ENCODE measurements at places on chromosomes 5 and 9. TPM values are rescaled to one million over a fixed set of nuclear protein-coding genes. Genes with fewer than 3 reads are reported as not detected.

DNA sequence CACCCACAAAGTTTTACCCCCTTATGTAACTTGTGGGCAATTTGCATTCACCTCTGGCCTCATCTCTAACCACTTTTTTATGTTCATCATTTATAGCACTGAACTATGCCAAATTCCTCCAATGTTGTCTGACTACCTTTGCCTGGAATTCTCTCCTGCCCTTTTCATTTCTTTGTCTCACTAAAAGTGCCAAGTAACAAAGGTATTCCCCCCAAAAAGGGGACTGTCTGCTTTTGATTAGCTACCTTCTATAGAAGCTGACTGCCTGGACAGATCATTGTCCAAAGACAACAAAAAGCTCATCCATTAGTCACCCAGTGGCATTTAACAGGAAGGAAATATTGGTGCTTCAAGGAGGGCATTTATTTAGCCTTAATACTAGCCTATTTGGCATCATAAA, 189.9 kb upstream of the VCAN start:
- H3K27me3 ChIP-seq = no peaks in the 10 kb centered on the region
- DNase-seq = no peak
- no peak overlapping the region for H3K27ac ChIP-seq
- no peaks in the 10 kb centered on the region for H3K4me1 ChIP-seq

GRCh38 chr5:34544403-34544802, 111.7 kb upstream of the RAI14 start:
- no peak for DNase-seq
- H3K27ac ChIP-seq = no peak overlapping the region
- no peak overlapping the region for H3K4me3 ChIP-seq
- no peaks in the 10 kb centered on the region for H3K36me3 ChIP-seq
- H3K27me3 ChIP-seq = no peaks in the 10 kb centered on the region
- H3K4me1 ChIP-seq = no peaks in the 10 kb centered on the region

GRCh38 chr9:75239176-75239575, 150.9 kb downstream of the OSTF1 start:
- peak; percentile 16 for DNase-seq
- H3K4me3 ChIP-seq = no peak overlapping the region
- H3K36me3 ChIP-seq = no peaks in the 10 kb centered on the region
- no peaks in the 10 kb centered on the region for H3K27me3 ChIP-seq
- H3K27ac ChIP-seq = no peak overlapping the region

MAML1 gene
- 6.1 TPM for polyA plus RNA-seq

GRCh38 chr9:113533335-113534225, 70.1 kb downstream of the RGS3 start:
- no peak overlapping the region for H3K4me3 ChIP-seq
- H3K27ac ChIP-seq = no peak overlapping the region
- peaks cover 6% of the 10 kb centered on the region for H3K4me1 ChIP-seq
- peaks cover 46% of the 10 kb centered on the region for H3K36me3 ChIP-seq
- no peaks in the 10 kb centered on the region for H3K27me3 ChIP-seq

SUSD3 gene
- 3.4 TPM for polyA plus RNA-seq

- peaks cover 46% of the 10 kb centered on the region for H3K4me1 ChIP-seq
- peak overlapping the region; percentile 85 for H3K27ac ChIP-seq
- H3K27me3 ChIP-seq = no peaks in the 10 kb centered on the region
Observed at GRCh38 chr5:67002832-67003684, 193.5 kb downstream of the CD180 start.

- H3K4me1 ChIP-seq = no peaks in the 10 kb centered on the region
- no peak for DNase-seq
Observed at GRCh38 chr5:149940077-149940574, 4.5 kb downstream of the PDE6A start.

- H3K4me3 ChIP-seq = no peak overlapping the region
- H3K27ac ChIP-seq = no peak overlapping the region
- H3K4me1 ChIP-seq = peaks cover 45% of the 10 kb centered on the region
- DNase-seq = no peak
- H3K27me3 ChIP-seq = no peaks in the 10 kb centered on the region
Observed at GRCh38 chr5:38612851-38613250, 56.4 kb upstream of the LIFR start.

- no peaks in the 10 kb centered on the region for H3K27me3 ChIP-seq
- H3K36me3 ChIP-seq = no peaks in the 10 kb centered on the region
- H3K4me3 ChIP-seq = no peak overlapping the region
- no peaks in the 10 kb centered on the region for H3K4me1 ChIP-seq
- DNase-seq = no peak
Observed at GRCh38 chr5:113215401-113216060, 219.3 kb downstream of the TSSK1B start.

- no peak overlapping the region for H3K4me3 ChIP-seq
- peaks cover 19% of the 10 kb centered on the region for H3K4me1 ChIP-seq
- H3K36me3 ChIP-seq = no peaks in the 10 kb centered on the region
- H3K27me3 ChIP-seq = no peaks in the 10 kb centered on the region
- H3K27ac ChIP-seq = no peak overlapping the region
Observed at GRCh38 chr9:37293664-37294524, 128.6 kb upstream of the GRHPR start.

CDKN2A gene
- polyA plus RNA-seq = 3.2 TPM

DNA sequence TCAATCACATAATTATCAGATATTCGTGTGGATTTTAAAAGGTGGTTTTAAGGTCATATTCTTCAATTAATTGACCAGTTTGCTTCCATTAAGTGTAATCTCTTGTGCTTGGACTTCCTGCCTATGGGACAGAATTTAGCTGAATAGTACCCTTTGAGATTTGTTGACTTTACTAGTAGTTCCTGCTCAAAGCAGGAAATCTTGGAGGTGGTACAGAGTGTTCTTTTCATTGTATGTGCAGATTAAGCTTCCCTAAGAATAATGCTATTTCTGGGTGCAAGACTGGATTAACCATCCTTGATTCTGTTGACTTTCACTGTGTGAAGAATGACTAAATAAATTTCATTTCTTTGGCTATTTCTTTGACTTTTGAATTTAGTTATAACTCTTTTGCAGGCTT, 45.4 kb upstream of the ELL2 start:
- no peak overlapping the region for H3K4me3 ChIP-seq
- peaks cover 4% of the 10 kb centered on the region for H3K4me1 ChIP-seq
- H3K27ac ChIP-seq = peak overlapping the region; percentile 56

DNA sequence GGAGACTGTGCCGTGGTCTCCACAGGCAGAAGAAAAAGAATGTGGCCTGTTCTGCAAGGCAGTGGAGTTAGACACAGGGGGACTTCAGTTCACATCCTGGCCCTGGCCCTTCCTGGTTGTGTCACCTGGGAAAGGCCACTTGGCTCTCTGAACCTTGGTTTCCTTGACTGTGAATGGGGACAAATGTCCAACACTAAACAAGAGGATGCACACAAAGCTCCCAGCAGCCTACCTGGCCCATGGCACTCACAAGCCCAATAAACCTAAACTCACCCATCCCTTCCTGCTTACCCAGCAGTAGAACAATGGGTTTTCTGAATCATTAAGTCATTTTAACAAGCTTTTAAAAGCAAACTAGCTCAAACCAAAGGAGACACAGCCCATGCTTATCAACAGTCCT, 103.9 kb downstream of the FRMD3 start:
- H3K36me3 ChIP-seq = no peaks in the 10 kb centered on the region
- no peak overlapping the region for H3K27ac ChIP-seq

ARAP3 gene
- 4.3 TPM for polyA plus RNA-seq

GRCh38 chr9:113393281-113393680, 7.8 kb downstream of the ALAD start:
- H3K27ac ChIP-seq = no peak overlapping the region
- H3K4me1 ChIP-seq = peaks cover 39% of the 10 kb centered on the region
- H3K27me3 ChIP-seq = no peaks in the 10 kb centered on the region
- no peak overlapping the region for H3K4me3 ChIP-seq

GRCh38 chr9:34562135-34562745, 27.3 kb downstream of the CNTFR start:
- H3K27me3 ChIP-seq = no peaks in the 10 kb centered on the region
- no peak for DNase-seq
- no peaks in the 10 kb centered on the region for H3K36me3 ChIP-seq
- no peak overlapping the region for H3K4me3 ChIP-seq
- H3K4me1 ChIP-seq = peaks cover 27% of the 10 kb centered on the region
- H3K27ac ChIP-seq = no peak overlapping the region

ADGRV1 gene
- polyA plus RNA-seq = 2.6 TPM

GRCh38 chr9:91720751-91721705, 229.0 kb downstream of the ROR2 start:
- H3K4me3 ChIP-seq = no peak overlapping the region
- H3K27ac ChIP-seq = no peak overlapping the region
- no peak for DNase-seq
- H3K27me3 ChIP-seq = peaks cover 3% of the 10 kb centered on the region

GLRA1 gene
- not detected for polyA plus RNA-seq

GRCh38 chr9:121294866-121295661, 27.1 kb downstream of the GSN start:
- H3K27ac ChIP-seq = peak overlapping the region; percentile 87
- H3K4me1 ChIP-seq = peaks cover 69% of the 10 kb centered on the region
- H3K27me3 ChIP-seq = no peaks in the 10 kb centered on the region
- DNase-seq = peak; percentile 57

- H3K36me3 ChIP-seq = no peaks in the 10 kb centered on the region
- H3K4me3 ChIP-seq = no peak overlapping the region
- no peaks in the 10 kb centered on the region for H3K27me3 ChIP-seq
- peaks cover 25% of the 10 kb centered on the region for H3K4me1 ChIP-seq
- peak overlapping the region; percentile 42 for H3K27ac ChIP-seq
- DNase-seq = peak; percentile 63
Observed at GRCh38 chr5:157464519-157465171, 4.6 kb downstream of the NIPAL4 start.

CYLC2 gene
- polyA plus RNA-seq = not detected

DNA sequence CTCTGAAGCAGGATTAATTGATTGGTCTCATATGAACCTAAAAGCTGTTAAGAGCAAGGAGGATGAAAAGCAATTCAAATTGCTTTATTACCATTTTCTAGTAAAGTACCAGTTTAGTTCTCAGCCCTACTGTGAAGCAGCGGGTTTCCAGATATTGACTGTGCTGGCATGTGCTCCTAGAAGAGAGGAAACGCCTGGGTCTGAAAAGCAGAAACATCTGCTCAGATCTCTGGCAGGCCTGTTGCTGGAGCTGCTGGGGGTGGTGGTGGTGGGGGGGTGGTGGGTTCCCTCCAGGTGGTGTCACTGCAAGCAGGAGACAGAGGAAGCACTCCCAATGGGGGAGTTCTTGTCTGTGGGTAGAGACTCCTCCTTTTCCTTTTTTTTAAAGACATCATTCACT, 105.5 kb upstream of the ZNF462 start:
- no peaks in the 10 kb centered on the region for H3K4me1 ChIP-seq
- H3K36me3 ChIP-seq = no peaks in the 10 kb centered on the region
- no peak overlapping the region for H3K4me3 ChIP-seq
- H3K27ac ChIP-seq = no peak overlapping the region

INSYN2B gene
- not detected for polyA plus RNA-seq

DNA sequence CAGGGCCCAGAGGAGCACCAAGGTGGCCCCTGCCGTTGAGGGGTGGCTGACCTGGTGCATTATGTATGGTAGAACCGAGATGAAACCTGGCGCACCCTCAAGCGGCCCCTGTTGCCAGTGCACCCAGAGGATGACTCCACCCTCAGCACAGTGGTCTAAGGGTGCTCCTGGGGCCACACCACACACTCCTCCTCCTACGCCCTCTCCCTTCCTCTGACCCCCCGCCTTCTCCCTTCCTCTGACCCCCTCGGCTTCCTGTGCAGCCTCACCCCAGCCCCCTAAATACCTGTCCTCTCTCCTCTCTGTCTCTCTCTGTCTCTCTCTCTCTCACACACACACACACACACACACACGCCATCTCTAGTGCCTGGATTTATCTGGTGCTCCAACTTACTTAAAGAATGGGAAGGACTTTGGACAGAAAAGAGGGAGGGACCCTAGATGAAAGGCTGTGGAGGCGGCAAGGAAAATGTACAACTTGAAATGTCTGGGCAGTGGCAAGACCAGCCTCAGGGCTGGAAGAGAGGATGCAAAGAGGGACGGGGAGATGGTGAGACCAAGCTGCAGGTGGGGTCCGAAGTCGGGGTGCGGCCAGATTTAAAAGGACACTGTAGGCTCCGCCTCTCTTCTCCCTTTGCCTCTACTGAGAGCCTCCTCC, 18.2 kb upstream of the SLC30A5 start:
- no peaks in the 10 kb centered on the region for H3K36me3 ChIP-seq
- no peak overlapping the region for H3K4me3 ChIP-seq
- no peaks in the 10 kb centered on the region for H3K4me1 ChIP-seq
- H3K27me3 ChIP-seq = no peaks in the 10 kb centered on the region
- H3K27ac ChIP-seq = no peak overlapping the region

DNA sequence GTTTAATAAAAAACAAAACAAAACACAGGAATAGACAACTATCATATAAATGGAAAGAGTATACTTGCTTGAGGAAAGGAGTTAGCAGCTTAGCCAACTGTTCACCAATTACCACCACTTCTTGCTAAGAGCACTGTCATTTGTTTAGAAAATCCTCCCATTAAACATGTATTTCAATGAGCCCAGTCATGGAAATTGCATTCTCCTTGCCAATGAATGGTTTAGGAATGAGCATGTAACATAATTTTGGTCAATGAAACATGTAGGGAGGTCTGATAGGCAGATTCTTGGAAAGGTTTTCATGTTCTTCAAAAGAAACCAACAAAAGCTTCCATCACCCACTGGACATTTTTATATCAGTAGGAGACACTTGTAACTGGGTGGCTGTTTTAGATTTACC, 502.8 kb upstream of the PAPPA start:
- H3K27me3 ChIP-seq = no peaks in the 10 kb centered on the region
- H3K36me3 ChIP-seq = no peaks in the 10 kb centered on the region
- DNase-seq = no peak
- H3K4me3 ChIP-seq = no peak overlapping the region

GRCh38 chr5:88821161-88821560, 61.8 kb downstream of the MEF2C start:
- no peak overlapping the region for H3K27ac ChIP-seq
- H3K4me1 ChIP-seq = peaks cover 7% of the 10 kb centered on the region
- H3K4me3 ChIP-seq = no peak overlapping the region
- no peaks in the 10 kb centered on the region for H3K27me3 ChIP-seq

CAMK2A gene
- polyA plus RNA-seq = 0.13 TPM

DNA sequence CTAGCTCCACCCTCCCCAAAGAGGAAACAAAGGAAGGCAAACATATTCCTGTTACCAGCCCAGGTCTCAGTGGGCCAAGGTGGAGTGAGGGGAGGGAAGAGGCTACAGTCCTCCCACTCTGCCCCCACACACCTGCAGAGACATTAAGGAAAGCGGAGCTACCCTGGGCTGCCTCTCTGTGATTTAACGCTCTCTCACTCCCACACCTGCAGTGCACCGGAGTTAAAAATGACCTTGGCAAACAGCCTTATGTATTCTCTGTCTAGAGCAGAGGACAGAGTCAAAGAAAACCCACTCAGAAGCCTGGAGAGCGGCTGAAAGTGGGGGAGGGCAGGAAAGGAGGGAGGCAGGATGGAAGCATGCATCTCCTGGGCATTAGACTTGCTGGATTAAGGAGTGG, 32.7 kb downstream of the KCNIP1 start:
- no peaks in the 10 kb centered on the region for H3K4me1 ChIP-seq
- H3K36me3 ChIP-seq = no peaks in the 10 kb centered on the region
- DNase-seq = no peak
- no peak overlapping the region for H3K4me3 ChIP-seq
- peaks cover 11% of the 10 kb centered on the region for H3K27me3 ChIP-seq

GRM6 gene
- not detected for polyA plus RNA-seq

CCDC171 gene
- polyA plus RNA-seq = 1.2 TPM

- no peak overlapping the region for H3K27ac ChIP-seq
- H3K36me3 ChIP-seq = peaks cover 58% of the 10 kb centered on the region
- DNase-seq = no peak
- H3K4me1 ChIP-seq = peaks cover 11% of the 10 kb centered on the region
- no peak overlapping the region for H3K4me3 ChIP-seq
- H3K27me3 ChIP-seq = no peaks in the 10 kb centered on the region
Observed at GRCh38 chr9:120438111-120438510, 141.9 kb downstream of the CDK5RAP2 start.

All from stomach (tissue), 19 donors.